ENCODE measurements at places on chromosomes 13 and 19. TPM values are rescaled to one million over a fixed set of nuclear protein-coding genes. Genes with fewer than 3 reads are reported as not detected.

Gene ADM5
- 1.7 TPM for total RNA-seq

Gene KIR3DL1
- total RNA-seq = not detected

Gene BCL3
- total RNA-seq = 2.7 TPM

Gene ZNF610
- 1.7 TPM for total RNA-seq

Gene GRK1
- total RNA-seq = 1.1 TPM

GRCh38 chr19:41570639-41571112, 5.3 kb upstream of the CEACAM21 start:
- peak; percentile 98 for ATAC-seq

DNA sequence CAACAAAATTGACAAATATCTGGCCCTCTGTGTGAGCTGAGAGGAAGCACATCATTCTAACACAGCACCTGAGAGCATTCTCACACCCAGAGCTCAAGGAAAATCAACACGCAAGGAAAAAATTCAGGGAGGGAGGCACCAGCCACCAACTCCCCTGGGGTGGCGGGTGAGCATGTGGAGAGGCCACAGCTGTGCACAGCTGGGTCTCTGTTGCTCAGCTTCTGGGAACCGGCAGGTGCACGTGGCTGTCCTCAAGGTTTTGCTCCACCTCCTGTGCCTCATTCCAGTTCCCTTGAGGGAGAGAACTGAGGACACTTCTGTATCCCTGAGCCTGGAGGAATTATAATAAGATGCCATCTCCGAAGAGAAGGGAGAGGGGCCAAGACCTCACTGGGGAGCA, 134.0 kb downstream of the USP12 start:
- ATAC-seq = no peak

DNA sequence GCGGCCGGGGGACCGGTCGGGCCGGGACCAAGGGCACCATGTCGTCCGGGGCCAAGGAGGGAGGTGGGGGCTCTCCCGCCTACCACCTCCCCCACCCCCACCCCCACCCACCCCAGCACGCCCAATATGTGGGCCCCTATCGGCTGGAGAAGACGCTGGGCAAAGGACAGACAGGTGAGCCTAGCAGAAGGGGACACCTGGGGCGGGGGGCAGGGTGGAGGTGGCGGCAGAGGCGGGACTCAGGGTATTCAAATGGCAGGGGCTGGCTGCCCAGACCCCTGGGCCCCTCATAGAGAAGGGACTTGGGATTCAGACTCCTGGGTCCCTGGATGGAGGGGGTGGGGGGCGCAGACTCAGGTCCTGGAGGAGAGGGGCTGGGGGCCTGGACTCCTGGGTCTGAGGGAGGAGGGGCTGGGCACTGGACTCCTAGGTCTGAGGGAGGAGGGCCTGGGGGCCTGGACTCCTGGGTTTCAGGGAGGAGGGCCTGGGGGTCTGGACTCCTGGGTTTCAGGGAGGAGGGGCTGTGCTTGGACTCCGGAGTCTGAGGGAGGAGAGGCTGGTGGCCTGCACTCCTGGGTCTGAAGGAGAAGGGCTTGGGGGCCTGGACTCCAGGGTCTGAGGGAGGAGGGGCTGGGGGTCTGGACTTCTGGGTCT, 735 bp downstream of the BRSK1 start:
- ATAC-seq = no peak

- ATAC-seq = peak; percentile 2
Measured at GRCh38 chr13:97223711-97224541, 1.8 kb downstream of the MBNL2 start.

DNA sequence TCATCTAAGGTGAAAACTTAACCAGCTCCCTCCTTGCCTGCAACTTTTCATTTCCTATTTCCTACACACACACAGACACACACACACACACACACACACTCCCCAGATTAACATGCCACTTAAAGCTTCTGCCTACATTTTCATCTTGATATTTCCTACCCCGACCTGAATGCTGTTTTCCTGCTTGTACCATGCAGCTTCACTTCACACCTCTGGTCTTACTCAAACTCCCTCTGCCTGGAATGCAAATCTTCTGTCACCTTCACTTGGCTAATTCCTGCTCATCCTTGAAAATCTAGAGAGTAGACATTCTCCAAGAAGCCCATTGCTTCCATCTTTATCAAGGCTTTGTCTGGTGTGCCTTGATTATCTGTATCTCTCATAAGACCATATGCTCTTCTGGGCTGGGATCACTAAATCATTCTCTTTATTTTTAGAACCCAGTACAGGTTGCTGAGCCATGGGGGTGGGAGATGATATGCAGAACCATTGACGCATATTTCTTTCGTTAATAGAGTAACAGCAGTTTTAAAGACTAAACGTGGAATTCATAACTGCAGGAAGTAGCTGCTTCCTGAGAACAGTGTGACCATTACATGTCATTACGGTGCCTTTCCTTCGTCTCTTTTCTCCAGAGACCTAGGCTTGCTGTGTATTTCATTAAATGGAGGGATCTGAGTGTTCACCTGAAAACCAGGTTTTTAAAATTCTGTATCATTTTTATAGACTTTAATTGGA, 37.7 kb downstream of the CNMD start:
- no peak for ATAC-seq

DNA sequence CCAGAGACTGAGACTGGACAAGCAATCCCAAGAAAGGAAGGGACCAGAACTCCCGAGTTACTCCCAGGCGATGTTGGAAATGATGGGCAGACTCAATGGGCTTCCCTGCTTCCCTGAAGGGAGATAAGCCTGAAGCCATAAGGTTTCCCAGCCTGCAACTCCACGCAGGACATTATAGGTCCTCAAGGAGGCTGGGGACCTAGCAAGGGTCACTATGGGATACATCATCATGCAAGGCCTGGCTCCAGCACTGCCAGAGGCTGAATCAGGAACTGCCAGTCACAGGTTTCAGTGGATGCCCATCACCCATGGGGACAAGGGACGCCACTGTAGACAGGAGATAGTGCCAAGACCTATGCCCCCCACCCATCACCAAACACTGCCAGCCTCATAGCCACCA, 338.7 kb downstream of the IRS2 start:
- ATAC-seq = no peak

DNA sequence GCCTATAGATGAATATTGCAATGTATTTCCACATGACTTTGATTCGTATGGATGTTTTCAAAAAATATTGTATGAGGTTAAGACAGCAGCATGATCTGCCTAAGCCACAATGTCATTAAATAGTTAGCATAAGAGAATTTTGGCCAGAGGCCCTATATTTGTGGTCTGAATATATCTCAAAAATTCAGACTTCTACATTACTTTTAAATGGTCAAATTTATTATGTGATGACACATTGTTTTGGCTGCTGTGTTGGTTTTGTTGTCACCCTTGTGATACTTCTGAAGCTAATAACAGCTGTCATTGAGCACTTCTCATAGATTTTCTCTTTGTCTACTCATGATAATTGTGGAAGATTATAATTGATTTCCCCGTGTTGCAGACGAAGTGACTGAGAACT, 288.2 kb downstream of the MYO16 start:
- ATAC-seq = no peak

- ATAC-seq = no peak
Measured at GRCh38 chr19:58021541-58022282, 12.1 kb upstream of the ZSCAN1 start.

- ATAC-seq = peak; percentile 80
Measured at GRCh38 chr13:58594747-58595600, 963.4 kb downstream of the PCDH17 start.

- no peak for ATAC-seq
Measured at GRCh38 chr19:2252055-2252796, 3.1 kb downstream of the AMH start.

DNA sequence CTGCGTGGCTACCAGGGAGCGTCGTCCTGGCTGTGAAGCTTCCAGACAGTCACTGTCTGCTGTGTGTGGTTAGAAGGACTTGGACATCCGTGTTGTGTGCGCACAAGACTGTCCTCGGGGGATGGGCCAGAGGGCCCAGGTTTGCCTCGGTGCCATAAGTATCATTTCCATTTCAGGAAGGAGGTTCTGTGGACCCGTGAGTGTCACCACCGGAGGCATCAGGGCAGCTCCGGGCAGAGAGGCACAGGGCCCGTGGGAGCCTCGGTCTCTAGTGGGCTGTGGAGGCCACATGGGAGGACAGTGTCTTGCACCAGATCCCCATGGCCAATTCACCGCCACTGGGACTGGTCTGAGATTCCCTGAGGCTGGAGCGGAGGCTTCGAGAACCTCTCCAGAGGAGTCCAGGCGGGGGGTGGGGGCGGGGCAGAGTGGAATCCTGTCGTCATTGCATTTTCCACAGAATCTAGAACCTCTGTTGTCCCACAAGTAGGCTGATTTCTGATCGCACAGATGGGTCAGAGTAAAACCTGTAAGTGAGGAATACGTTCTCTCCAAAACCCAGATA, 6.0 kb downstream of the ZNF57 start:
- ATAC-seq = no peak
